Cortex of kidney (tissue), 1 donor: ENCODE measurements at places on chromosomes 16 and 17.

- no peak for DNase-seq
Measured at GRCh38 chr17:80769936-80770625, 221.6 kb upstream of the CHMP6 start.

DNA sequence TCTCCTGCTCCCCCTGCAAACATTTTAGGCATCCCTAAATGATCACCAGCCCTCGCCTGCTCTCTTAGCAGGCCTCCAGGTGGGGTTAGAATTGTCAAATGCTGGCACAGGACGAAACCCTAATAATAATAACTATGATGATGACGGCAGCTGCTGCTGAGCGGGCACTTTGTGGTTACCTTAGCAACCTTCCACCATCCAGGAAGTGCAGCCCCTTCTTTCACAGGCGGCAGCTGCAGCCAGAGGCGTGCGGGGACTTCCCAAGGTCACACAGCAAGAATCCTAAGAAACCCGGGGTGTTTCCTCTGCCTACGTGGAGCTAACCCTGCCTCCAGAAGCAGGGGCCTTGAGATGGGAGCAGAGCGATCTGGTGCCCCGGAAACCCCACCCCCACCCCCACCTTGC, 22.4 kb upstream of the EIF1 start:
- DNase-seq, result no peak

DNA sequence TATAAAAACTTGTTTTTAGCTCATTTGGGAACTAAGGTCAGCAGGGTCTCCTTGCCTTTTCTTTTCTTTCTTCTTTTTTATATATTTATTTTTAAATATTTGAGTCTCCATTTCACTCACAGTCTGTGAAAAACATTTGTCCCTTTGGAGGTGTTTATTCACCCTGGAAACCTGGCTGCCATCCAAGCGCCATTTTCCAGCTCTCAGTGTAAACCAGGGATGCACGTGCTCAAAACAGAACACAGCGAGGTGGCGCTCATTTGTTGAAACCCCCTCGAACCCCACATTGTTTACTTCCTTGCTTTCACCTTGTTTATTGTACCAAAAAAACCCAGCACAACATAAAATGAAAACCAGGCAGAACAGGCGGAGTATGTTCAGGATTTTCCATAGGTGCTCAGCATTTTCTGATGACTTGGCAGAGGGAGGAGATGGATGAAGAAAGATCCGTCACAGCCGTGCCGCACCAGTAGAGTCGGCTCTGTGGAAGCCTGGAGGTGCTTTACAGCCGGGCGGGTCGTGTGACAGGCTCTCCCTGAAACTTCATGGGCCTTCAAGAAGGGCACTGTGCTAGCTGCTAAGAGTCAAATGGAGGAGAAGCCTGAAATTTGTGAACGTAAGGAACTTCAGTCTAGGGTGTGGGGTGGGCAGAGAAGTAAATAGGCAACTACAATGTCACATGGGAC, 284.4 kb downstream of the FOXL1 start:
- DNase-seq, result no peak

- DNase-seq, result no peak
Measured at GRCh38 chr17:1683459-1683858, 1.2 kb downstream of the PRPF8 start.

DNA sequence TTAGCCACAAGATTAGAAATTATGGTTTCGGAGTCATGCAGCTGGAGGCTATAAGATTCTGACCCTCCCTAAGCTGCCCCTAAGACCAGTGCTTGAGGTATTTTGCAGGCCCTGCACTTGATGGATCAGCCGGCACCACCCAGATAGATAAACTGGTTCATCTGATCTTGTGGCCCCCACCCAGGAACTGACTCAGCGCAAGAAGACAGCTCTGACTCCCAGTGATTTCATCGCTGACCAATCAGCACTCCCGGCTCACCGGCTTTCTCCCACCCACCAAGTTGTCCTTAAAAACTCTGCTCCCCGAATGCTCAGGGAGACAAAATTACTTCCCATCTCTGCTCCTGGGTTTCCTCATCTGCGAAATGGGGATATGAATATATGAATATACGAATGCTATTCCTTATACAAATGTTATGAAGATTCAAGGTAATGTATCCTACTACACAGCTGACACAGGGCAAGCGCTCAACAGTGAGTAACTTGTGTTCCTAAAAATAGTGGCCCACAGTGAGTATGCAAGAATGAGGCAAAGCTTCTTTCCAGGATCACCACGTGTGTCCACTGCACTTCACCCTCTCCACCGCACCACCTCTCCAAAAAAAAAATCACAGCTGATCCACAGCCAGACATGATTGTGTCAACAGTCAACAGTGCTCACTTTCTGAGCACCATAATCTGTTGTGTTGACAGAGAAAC, 33.3 kb upstream of the C16orf82 start:
- DNase-seq, result no peak

GRCh38 chr16:56753410-56753809, 23.5 kb downstream of the NUP93 start:
- no peak for DNase-seq

- DNase-seq, result no peak
Measured at GRCh38 chr17:57597531-57598453, 147.3 kb downstream of the CCDC182 start.

DNA sequence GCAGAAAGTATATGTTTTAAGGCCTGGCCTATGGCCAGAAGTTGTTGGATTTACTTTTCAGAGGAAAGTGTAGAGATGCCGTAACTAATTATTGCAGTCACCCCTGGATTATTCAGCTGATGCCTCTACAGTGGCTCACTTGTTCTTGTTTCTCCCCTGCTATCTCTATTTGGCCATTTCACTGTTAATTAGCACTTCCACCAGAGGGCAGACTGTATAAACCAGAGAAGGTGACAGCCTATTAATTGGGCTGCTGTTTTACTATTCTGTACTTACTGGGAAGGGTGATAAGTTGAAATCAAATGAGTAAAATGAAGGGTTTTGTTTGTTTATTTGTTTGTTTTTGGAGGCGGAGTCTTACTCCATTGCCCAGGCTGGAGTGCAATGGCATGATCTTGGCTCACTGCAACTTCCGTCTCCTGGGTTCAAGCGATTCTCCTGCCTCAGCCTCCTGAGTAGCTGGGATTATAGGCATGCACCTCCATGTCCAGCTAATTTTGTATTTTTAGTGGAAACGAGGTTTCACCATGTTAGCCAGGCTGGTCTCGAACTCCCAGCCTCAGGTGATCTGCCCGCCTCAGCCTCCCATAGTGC, 66.0 kb downstream of the CDK12 start:
- DNase-seq, result no peak

- no peak for DNase-seq
Measured at GRCh38 chr17:40190197-40191021, 13.1 kb downstream of the RAPGEFL1 start.

DNA sequence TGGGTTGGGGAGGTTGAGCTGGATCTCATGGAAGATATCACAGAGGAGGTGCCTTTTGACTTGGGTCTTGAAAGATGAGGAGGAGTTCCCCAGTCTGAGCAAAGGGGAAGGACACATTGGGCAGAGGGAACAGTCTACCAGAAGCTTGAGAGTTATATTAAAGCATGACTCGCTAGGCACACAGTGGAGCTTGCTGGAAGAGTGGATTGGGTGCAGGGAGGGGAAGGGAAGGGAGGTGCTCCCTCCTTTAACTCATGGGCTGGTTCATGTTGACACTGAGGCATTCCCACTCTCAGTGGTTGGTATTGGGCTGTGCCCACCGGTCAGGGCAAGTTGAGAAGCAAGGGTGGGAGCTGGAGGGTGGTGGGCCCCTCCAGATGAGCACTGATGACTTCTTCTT, 5.9 kb downstream of the TMEM98 start:
- no peak for DNase-seq

DNA sequence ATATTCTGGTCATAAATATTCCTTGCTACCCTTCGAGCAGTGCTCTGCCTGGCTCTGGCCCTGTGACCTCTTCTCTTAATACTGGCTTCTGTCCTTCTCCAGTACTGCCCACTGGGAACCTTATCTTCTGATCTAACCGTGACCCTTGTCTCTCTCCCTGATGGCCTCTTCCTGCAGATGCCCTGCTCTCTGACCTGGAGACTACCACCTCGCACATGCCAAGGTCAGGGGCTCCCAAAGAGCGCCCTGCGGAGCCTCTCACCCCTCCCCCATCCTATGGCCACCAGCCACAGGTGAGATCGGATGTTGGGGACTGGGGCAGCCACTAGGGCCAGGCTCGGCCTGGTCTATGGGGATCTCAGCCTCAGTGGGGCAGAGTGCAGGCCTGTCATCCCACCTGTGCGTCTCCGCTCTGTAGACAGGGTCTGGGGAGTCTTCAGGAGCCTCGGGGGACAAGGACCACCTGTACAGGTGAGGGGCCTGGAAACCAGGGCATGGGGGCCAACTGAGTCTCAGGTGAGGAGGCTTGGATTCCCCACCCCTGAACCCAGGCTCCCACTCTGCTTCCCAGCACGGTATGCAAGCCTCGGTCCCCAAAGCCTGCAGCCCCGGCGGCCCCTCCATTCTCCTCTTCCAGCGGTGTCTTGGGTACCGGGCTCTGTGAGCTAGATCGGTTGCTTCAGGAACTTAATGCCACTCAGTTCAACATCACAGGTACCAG, 1.5 kb downstream of the TGFB1I1 start:
- no peak for DNase-seq

GRCh38 chr17:74745548-74746177, 2.8 kb upstream of the NHERF1 start:
- DNase-seq, result no peak

GRCh38 chr17:30091121-30091670, 25.4 kb upstream of the NSRP1 start:
- DNase-seq, result no peak

- DNase-seq, result no peak
Measured at GRCh38 chr17:5895276-5895675, 174.9 kb upstream of the WSCD1 start.

- no peak for DNase-seq
Measured at GRCh38 chr16:73062001-73062616, 14.2 kb upstream of the ZFHX3 start.

- no peak for DNase-seq
Measured at GRCh38 chr17:27315796-27316465, 22.0 kb downstream of the WSB1 start.

GRCh38 chr16:79816081-79816497, 215.6 kb upstream of the MAF start:
- no peak for DNase-seq

GRCh38 chr17:76088041-76088867, 9.3 kb downstream of the ZACN start:
- no peak for DNase-seq

- DNase-seq, result no peak
Measured at GRCh38 chr17:14506364-14506763, 205.5 kb downstream of the HS3ST3B1 start.

DNA sequence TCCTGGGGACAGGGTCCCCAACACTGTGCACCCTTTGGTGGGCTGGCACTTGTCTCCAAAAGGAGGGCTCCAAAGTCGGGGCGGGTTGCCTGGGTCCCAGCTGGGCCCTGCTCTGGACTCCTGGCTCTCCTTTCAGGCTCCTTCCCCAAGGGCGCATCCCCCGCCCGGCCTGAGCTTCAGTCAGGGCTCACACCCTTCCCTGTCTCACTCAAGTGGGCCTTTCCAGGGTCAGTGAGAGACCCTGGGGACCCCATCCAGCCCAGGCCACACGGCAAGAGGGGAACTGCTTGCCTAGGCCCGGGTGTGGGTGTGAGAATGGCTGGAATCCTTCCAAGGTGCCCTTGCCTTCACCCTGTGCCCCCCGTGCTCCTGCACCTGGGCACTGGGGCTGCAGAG, 41.8 kb upstream of the SLC38A10 start:
- DNase-seq, result no peak

GRCh38 chr16:1630450-1631213, 18.5 kb downstream of the CRAMP1 start:
- DNase-seq, result no peak

GRCh38 chr16:10685709-10686108, 9.0 kb downstream of the TEKT5 start:
- DNase-seq, result no peak

- DNase-seq, result no peak
Measured at GRCh38 chr17:56592487-56593085, 913 bp upstream of the NOG start.

DNA sequence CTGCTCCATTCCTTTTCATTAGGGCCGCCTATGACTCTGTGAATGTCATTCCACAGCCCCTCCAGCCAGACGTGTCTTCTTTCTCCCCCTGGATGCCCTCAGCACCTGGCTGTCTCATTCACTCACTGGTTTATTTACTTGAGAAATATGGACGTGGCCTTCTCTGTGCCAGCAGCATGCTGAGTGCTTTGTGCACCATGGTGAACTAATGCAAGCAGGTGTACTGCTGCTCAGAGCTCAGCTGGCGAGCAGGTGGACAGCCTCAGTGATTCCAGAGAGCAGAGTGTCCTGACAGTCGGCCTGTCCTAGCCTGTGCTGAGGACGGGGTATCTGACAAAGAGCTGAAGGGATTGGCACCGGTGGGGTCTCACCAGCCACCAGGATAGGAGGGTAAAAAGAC, 96.7 kb downstream of the GNAO1 start:
- DNase-seq, result no peak

- DNase-seq, result no peak
Measured at GRCh38 chr16:47029724-47030123, 56.2 kb upstream of the DNAJA2 start.

DNA sequence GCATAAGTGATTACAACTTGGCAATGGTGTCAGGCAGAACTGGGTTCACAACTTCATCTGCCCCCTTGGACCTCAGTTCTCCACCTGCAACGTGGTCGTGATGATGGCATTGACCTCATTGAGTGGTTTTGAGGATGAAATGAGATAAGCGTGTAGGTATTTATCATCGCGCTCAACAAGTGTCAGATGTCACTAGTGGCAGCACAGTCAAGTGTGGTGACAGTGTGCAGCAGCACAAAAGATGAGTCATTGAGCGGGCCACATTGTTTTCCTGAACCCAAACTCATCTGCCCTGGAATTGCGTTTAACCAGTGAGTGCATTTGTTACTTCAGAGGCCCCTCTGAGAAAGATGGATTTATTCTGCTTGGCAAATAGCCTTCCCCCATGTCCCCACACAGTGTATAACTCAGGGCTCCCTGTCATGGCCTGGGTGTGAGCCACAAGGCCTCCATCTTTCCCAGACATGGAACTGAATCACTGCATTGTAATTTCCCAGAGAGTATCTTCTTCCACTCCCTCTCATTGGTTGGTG, 20.9 kb downstream of the IRX3 start:
- no peak for DNase-seq

- no peak for DNase-seq
Measured at GRCh38 chr17:50531428-50532025, 1.0 kb upstream of the EPN3 start.
